Heart right ventricle (tissue), 16 donors: ENCODE measurements at places on chromosomes 7 and 10. TPM values are rescaled to one million over a fixed set of nuclear protein-coding genes. Genes with fewer than 3 reads are reported as not detected.

Gene DNAH11
- total RNA-seq, result 0.19 TPM

Gene AGR2
- total RNA-seq, result not detected

Gene SPDYE8
- not detected for total RNA-seq

Gene TIMM23B
- total RNA-seq, result 13.9 TPM

Gene EN2
- not detected for total RNA-seq

DNA sequence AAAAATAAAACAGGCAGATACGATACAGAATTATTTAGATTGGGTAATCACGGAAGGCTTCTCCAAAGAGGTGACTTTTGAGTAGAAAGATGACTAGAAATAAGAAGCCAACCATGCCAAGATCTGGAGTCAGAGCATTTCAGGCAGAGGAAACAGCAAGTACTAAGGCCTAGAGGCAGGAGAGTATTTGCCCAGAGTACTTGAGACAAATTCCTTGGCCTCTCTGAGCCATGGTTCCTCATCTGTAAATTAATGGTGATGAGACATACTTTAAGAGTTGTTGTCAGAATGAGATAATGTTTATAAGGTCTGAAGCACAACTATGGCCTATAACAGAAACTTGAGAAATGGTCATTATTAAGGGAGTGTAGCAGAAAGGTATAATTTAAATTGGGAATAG lies 15.8 kb upstream of the GPR37 start:
- DNase-seq, result no peak

DNA sequence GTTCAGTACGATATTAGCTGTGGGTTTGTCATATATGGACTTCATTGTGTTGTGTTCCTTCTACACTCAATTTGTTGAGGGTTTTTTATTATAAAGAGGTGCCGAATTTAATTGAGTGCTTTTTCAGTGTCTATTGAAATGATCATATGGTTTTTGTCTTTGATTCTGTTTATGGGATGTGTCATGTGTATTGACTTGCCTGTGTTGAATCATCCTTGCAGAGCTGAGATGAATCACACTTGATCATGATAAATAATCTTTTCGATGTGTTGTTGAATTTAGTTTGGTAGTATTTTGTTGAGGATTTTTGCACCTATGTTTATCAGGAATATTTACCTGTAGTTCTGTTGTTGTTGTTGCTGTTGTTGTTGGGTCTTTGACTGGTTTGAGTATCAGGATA lies 39.8 kb downstream of the ATOH7 start:
- no peak for DNase-seq

DNA sequence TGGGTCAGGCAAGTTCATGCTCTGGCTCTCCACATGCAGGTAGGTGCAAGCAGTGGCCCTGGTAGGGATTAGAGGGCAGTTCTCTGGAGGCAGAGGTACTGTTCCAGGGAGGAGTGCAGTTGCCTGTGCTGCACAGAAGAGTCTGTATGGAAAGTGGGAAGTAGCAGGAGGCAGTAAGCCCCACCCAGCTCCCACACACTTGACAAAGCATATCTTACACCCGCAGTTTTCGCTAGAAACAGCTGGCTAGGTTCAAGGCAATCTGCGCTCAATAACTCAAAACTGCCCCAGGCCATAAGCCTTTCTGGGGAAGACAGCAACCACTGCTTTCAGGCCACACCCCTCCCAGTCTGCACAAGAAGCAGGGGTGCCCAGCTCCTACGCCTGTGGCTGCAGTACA lies 33.1 kb upstream of the ARMC3 start:
- DNase-seq, result no peak

- DNase-seq, result no peak
Observed at GRCh38 chr7:109376576-109376975, 806.9 kb downstream of the DNAJB9 start.

GRCh38 chr7:92633211-92633906 lies 43.2 kb upstream of the FAM133B start:
- DNase-seq, result peak; percentile 23

Gene SPDYE1
- total RNA-seq, result not detected

GRCh38 chr10:102878629-102879028 lies 9.4 kb downstream of the AS3MT start:
- DNase-seq, result no peak

DNA sequence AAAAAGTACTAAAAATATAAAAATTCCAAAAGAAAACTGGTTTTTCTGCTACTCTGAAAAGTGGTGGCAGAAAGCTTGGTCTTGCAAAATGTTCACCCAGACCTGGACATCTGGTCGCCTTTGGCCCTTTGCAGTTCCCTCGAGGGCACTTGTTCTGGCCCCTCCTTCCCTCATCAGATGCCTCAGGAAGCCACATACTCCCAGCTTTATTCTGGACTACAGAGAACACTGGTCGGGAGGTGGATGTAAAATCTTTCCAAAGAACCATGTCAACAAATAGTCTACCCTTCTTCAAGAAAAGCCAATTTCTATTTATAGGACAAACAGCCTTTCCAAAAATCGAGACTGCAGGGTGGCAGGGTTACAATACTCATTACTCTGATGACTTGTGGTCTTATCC lies 726.1 kb downstream of the TNS3 start:
- no peak for DNase-seq

DNA sequence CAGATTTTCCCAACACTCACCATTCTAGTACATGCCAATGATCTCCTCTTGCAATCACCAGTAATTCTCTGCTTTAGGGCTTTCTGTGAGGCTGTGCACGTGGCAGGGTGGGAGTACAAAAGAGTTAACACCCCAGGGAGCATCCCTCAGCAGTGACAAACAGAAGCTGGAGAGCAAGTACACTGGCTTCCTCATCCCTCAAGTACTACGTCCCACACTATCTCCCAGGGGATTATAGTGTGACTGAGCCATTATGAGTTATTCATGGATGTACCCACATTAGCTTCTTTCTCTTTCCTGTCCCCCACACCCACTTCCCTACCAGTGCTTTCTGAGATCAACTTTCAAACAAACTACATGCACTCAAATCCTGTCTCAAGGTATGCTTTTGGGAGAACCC lies 1216.5 kb upstream of the AUTS2 start:
- DNase-seq, result no peak

- DNase-seq, result no peak
Observed at GRCh38 chr10:99730026-99730425, 1.9 kb downstream of the COX15 start.

Gene NODAL
- not detected for total RNA-seq

Gene TRRAP
- total RNA-seq, result 23.0 TPM

Gene LAMB1
- total RNA-seq, result 54.6 TPM

Gene SLC16A12
- total RNA-seq, result 2.8 TPM

DNA sequence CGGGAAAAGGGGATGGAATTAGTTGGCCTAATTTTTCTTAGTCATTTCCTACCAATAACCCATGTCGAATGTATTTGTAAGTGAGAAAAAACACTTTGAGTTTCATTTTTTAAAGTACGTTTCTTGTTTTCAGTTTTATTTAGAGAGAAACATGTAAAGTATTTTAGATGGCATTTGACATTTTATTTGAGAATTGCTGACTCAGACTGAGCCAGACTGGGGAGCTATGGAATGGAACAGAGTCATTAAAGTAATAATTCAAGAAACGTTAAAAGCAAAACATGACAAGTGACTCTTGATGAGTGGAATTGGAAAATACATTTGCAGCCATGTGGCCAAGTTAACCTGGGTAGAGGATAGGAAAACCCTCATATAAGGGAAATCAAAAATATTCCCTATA lies 286.1 kb upstream of the NPSR1 start:
- DNase-seq, result no peak

- peak; percentile 19 for DNase-seq
Observed at GRCh38 chr10:59465088-59465487, 102.7 kb upstream of the FAM13C start.

DNA sequence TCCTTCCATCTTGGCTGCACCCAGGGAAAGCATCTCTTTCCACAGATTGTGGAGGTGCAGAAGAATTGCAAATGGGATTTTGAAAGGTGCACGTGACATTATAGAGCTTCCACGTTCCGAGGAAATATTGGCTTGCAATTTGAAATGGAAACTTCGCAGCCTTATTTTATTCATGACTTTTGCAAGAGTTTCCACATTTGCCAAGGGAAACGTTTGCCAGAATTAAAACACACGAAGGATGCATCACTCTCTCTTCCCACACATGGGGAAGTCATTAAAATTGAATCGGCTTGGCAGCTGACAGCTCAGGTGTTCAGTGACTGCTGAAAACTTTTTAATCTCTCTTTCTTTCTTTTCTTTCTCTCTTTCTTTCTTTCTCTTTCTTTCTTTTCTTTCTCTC lies 475.4 kb upstream of the IGFBP3 start:
- no peak for DNase-seq

Gene CNNM1
- 0.07 TPM for total RNA-seq

Gene SH2D4B
- not detected for total RNA-seq

GRCh38 chr10:87694011-87694794 lies 34.5 kb downstream of the PAPSS2 start:
- DNase-seq, result no peak

DNA sequence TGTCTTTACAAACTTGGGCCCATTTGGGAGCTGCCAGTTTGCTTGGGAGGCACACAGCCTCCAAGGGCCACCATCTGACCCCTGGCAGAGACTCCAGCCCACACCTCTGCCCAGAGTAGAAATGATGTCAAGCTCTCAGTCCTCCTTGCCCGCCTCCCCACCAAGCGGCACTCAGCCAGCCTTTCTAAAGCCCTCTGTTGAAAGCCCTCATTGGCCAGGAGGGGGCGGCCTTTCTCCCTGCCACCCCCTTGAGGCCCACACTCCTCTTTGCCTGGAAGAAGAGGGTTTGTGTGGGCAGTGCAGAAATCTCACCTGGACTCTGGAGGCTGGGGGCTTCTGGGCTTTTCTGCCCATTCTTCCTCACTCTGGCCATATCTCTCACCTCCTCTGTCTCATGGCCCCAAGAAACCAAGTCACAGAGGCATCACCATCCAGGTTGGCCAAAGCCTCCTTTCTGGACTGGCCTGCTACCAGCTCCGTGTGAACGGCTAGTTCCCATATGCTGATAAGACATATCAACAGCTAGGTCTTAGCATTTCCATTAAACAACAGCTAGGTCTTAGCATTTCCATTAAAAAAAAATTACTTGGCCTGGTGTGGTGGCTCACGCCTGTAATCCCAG lies 36.1 kb downstream of the UBTD1 start:
- no peak for DNase-seq

Gene HOXA7
- not detected for total RNA-seq

DNA sequence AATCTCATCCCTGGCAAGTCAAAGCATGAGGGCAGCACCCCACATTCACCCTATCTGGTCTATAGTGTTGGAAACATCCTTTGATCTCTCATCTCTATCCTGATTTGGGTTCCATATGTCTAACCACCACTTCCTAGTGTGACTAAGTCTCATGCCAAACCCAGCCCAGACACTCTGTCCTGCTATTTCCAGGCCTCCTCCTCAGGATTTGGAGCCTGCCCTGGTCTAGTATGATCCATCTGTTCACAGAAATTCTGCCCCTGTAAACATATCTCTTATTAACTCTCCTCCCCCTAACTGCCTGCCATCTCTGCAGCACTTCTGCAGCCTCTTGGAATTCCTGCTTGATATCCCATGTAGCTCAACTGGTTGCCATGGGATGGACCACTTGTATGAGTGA lies 320.9 kb upstream of the IMMP2L start:
- DNase-seq, result no peak

- DNase-seq, result no peak
Observed at GRCh38 chr10:115950320-115950719, 322.7 kb downstream of the GFRA1 start.

DNA sequence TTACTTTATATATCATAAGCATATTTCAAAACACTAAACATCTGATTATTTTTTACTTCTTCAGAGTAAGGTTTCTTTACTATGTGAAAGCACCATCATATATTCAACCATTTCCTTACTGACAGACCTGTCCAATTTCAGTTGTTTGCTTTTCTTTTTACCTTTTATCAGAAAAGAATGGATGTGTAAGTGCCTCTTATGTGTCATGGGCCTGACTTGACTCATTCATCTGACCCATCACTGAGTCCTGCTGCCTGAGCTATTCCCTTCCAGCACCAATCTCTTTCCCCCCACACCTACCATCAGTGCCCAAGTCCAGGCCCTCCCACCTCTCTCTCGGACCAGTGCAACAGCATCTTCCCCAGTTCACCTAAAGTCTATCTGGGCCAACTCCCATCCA lies 41.7 kb upstream of the ARID5B start:
- DNase-seq, result no peak

GRCh38 chr10:128174581-128175559 lies 48.6 kb upstream of the MKI67 start:
- no peak for DNase-seq

GRCh38 chr10:69636626-69637605 lies 6.9 kb downstream of the FAM241B start:
- DNase-seq, result no peak

GRCh38 chr7:40658729-40659128 lies 523.9 kb downstream of the SUGCT start:
- no peak for DNase-seq

GRCh38 chr7:73904219-73905137 lies 43.5 kb downstream of the TMEM270 start:
- DNase-seq, result no peak
